ENCODE measurements at places on chromosomes 11 and 22.

DNA sequence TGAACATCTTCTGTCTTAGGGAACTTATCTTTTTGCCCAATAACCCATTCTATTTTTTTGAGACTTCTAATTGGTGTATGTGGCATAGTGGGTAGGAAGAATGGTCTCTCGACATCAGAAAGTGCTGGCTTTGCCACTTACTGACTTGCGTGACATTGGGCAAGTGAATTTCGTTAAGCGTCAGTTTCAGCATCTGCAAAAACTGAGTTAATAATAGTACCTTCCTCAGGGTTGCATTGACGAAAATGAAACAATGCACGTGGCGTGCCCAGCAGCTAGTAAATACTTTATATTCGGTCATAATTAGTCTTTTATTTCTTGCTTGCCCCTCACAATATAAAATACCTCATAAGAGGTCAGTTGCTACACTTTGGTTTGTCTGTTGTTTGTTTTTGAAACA lies 12.5 kb upstream of the GRIK4 start:
- H3K27me3 ChIP-seq: peaks cover 3% of the 10 kb centered on the region
- H3K27ac ChIP-seq: no peak overlapping the region
- H3K36me3 ChIP-seq: no peaks in the 10 kb centered on the region
- no peak for DNase-seq

DNA sequence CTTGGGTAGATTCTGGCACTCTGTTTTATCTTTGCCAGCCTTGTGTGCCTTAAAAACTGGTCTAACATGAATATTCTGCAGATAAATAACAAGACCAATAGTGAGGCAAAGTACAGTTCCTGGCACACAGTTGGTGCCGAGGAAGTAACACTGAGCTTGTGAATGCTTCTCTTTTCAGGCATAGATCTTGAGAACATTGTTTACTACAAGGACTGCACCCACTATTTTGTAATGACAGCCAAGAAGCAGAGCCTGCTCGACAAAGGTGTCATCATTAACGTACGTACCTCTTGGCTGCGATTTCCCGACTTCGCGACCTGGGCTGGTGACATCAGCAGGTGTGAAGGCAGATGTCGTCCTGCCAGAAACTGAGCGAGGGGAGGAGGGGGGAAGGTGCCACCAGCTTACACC lies 105.7 kb downstream of the MICAL2 start:
- H3K36me3 ChIP-seq: peaks cover 44% of the 10 kb centered on the region
- no peaks in the 10 kb centered on the region for H3K27me3 ChIP-seq
- no peak for DNase-seq
- peaks cover 14% of the 10 kb centered on the region for H3K4me1 ChIP-seq
- H3K27ac ChIP-seq: peak overlapping the region; percentile 81

- H3K36me3 ChIP-seq: no peaks in the 10 kb centered on the region
- H3K4me3 ChIP-seq: no peak overlapping the region
- no peak overlapping the region for H3K27ac ChIP-seq
- H3K4me1 ChIP-seq: peaks cover 13% of the 10 kb centered on the region
These were observed 10.2 kb downstream of the GNB1L start for GRCh38 chr22:19844377-19845053.

- H3K27ac ChIP-seq: no peak overlapping the region
- DNase-seq: no peak
- no peaks in the 10 kb centered on the region for H3K27me3 ChIP-seq
- H3K4me1 ChIP-seq: no peaks in the 10 kb centered on the region
- H3K4me3 ChIP-seq: no peak overlapping the region
These were observed 45.7 kb upstream of the SYT13 start for GRCh38 chr11:45331839-45332238.

DNA sequence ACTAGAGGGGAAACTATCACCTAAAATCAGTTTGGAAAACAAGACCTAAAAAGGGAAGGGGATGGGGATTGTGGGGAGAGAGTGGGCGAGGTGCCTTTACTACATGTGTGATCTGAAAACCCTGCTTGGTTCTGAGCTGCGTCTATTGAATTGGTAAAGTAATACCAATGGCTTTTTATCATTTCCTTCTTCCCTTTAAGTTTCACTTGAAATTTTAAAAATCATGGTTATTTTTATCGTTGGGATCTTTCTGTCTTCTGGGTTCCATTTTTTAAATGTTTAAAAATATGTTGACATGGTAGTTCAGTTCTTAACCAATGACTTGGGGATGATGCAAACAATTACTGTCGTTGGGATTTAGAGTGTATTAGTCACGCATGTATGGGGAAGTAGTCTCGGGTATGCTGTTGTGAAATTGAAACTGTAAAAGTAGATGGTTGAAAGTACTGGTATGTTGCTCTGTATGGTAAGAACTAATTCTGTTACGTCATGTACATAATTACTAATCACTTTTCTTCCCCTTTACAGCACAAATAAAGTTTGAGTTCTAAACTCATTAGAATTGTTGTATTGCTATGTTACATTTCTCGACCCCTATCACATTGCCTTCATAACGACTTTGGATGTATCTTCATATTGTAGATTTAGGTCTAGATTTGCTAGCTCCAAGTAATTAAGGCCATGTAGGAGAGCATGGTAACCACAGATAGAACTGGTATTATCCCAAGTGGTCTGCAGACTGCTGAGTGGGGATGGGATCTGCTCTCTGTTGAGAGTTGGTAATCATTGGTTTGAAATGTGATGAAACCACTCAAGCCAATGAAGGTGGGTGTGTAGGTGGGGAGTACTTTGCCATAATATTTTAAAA lies 3.6 kb downstream of the NEAT1 start:
- DNase-seq: no peak
- H3K4me1 ChIP-seq: peaks cover 68% of the 10 kb centered on the region
- H3K36me3 ChIP-seq: no peaks in the 10 kb centered on the region
- H3K27me3 ChIP-seq: no peaks in the 10 kb centered on the region
